ENCODE measurements at places on chromosomes 11 and 22.
A peak's percentile ranks its signal among the peaks of the same experiment; 100 is the strongest.

- DNase-seq: no peak
Measured at GRCh38 chr11:59574932-59575502, 40.6 kb downstream of the OSBP start.

GRCh38 chr11:42043312-42043711 lies 583.9 kb upstream of the LRRC4C start:
- DNase-seq: peak; percentile 14

- no peak for DNase-seq
Measured at GRCh38 chr11:20369826-20370225, 6.3 kb downstream of the HTATIP2 start.

DNA sequence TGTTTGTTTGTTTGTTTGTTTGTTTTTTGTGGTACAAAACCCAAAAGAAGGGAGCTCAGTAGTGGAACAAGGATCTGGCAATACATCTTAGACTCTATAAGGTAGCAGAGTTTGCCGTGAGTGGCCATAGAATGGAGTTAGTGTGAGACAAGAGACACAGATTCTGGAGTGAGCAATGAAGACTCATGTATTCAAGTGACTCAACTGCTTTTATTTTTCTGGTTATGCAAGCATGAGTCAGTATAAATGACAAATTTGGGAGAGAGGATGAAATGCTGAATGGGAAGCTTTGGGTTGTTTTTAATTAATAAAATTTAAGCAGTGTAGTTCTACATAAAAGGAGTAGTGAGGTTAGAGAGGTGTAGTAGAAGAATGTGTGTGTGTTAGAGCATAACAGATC lies 143.6 kb upstream of the ANO5 start:
- no peak for DNase-seq

DNA sequence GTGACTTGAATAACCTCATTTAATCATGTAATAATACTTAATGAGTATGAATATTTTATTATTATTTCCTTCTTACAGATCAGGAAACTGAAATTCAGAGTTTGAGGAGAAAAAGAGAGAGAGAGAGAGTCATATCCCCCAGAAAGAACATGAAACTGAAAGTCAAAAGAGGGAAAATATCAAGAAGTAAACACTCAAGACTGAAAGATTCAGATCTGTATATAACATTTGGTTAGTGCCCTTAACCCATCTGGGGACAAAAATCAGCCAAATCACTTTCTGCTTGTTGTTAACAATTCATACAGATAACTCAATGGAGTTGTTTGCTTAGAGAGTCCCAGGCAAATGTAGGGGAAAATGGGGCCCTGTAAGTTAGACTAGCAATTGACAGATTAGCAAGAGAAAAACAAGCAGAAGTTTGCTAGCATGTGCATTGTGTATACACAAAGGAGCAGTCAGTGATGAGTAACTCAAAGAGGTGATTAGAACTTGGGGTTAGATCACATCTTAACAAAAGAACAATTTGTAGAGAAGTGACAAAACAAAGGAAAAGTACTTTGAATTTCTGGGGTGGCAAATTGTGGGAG lies 25.9 kb upstream of the MMP13 start:
- no peak for DNase-seq

DNA sequence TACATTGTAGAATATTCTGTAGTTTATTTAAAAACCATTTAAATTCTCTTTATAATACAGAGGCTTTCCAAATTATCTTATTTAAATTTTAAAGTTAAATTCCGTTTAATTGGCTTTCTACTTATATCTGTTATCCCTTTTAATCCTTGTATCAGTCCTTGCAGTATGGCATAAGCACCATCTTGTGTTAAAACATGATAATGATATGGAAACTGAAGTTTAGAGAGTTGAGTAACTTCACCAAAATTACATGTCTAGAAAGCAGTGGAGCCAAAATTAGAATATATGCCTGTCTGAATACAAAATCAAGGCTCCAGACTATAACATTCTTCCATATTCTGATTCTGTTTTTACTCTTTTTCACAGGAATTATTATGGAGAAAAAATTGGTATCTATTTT lies 57.0 kb downstream of the ANO5 start:
- DNase-seq: no peak

DNA sequence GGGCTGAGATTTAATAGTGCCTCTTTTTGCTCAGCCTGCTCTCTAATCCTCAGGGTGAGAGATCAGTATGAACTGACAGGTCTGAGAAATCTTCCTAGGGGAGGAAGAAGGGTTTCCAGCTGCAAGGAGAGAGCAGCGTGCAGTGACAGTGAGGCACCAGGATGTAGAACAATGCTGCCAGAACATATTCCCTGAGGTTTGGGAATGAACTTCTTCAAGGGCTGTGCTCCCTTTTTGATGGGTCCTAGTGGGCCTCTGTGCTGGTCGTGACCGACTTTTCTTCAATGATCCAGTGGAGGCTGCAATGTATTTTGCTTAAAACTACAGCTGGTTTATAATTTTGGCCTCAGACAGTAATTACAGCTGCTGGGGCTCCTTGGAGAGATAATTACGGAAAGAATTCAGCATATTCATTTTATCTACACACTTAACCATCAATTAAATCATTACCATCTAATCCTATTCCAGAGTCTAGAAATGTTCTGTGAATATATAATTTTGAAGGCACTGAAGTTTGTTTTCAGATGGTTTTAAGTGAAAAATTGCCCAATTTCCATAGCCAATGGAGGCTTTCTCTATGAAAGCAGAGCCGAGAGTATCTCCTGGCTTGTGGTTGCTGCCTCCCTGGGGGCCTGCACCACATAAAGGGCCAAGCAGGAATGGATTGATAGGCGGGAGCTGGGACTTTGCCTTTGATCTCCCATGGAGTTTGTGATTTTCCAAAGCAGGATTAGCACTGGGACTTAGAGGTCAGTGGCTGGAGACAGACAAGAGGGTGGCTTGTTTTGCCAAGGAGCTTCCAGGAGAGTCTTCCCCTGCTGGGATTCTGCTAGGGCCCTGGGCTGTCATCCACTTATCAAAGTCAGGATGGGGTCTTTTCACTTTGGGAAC lies 41.0 kb upstream of the OLFML1 start:
- DNase-seq: no peak

- DNase-seq: no peak
Measured at GRCh38 chr11:131447277-131447815, 76.9 kb downstream of the NTM start.

- DNase-seq: no peak
Measured at GRCh38 chr11:86663761-86664160, 8.7 kb downstream of the ME3 start.

- no peak for DNase-seq
Measured at GRCh38 chr11:44573333-44573732, 7.9 kb downstream of the CD82 start.

- no peak for DNase-seq
Measured at GRCh38 chr11:123702139-123702538, 39.3 kb downstream of the ZNF202 start.

GRCh38 chr11:73229321-73229895 lies 11.3 kb downstream of the P2RY2 start:
- DNase-seq: no peak

GRCh38 chr11:94649964-94650623 lies 82.9 kb downstream of the PIWIL4 start:
- DNase-seq: no peak

- no peak for DNase-seq
Measured at GRCh38 chr11:73469401-73469800, 93.2 kb downstream of the RELT start.

DNA sequence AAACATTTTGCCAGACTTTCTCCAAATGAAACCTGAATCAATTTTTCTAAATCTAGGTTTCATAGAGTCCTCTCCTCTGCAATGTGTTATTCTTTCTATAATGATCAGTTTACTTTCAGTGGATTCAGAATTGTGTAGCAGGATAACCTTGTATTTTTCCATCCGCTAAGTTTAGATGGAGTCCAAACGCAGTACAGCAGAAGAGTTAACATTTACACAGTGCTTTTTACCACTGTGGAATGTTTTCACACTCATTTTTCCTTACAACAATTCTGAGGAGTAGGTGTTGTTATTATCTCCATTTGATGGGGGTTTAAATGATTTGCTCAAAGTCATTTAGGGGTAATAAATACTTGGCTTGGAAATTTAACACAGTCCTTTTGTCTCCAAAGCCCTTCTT lies 9.6 kb downstream of the RAG1 start:
- no peak for DNase-seq

GRCh38 chr22:25068707-25069106 lies 116.2 kb downstream of the KIAA1671 start:
- no peak for DNase-seq

- no peak for DNase-seq
Measured at GRCh38 chr11:17692931-17693330, 26.4 kb upstream of the MYOD1 start.

- DNase-seq: peak; percentile 63
Measured at GRCh38 chr11:76291576-76292526, 85.5 kb upstream of the WNT11 start.

DNA sequence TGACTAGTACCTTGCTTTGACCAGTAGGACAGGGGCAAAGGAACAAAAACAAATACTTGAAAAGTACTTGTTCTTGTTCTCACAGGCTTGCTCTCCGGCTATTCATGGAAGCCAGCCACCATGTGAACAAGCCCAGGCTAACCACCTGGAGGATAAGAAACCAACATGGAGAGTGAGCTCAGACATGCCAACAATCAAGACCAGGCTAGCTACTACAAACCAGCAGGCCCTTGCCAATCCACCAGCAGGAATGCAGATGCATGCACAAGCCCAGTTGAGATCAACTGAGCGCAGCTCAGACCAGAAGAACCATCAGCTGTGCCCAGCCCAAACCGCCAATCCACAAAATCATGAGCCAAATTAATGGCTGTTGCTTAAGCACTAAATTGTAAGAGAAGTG lies 180.1 kb upstream of the ISX start:
- DNase-seq: no peak

GRCh38 chr22:37526376-37526775 lies 7.2 kb upstream of the CARD10 start:
- no peak for DNase-seq

DNA sequence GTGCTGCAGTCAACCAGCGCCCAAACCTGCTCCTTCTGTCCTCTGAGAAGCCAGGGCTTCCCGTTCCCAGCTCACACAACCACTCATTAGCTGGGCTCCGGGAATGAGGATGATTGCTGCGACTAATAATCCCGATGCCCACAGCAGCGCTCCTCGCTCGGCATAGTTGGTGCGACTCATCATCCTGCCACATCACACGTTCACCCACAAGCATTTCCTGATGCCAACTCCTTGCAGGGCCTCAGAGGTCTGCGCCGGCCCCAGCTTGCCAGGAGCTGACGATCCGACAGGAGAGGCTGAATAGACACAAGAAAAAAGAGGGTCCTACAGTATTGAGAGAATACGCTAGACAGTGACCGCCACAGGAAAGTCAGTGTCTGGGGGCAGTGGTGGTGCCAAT lies 10.6 kb upstream of the CSNK1E start:
- DNase-seq: peak; percentile 63

GRCh38 chr11:108559904-108560303 lies 33.7 kb downstream of the EXPH5 start:
- DNase-seq: no peak

- DNase-seq: peak; percentile 86
Measured at GRCh38 chr11:6419009-6419631, at the start of gene APBB1. Gene APBB1, minus strand, starts transcription at chr11:6419094. Its CDS starts 7,747 bp downstream, at chr11:6411347.

- no peak for DNase-seq
Measured at GRCh38 chr11:19053909-19054308, 6.6 kb downstream of the MRGPRX2 start.

- DNase-seq: no peak
Measured at GRCh38 chr11:66850588-66851238, 6.2 kb upstream of the LRFN4 start.

GRCh38 chr11:66466225-66467033 lies at the start of gene PELI3:
Gene PELI3, plus strand, starts transcription at chr11:66466905. Its CDS starts 1,224 bp downstream, at chr11:66468129.
- DNase-seq: peak; percentile 96

DNA sequence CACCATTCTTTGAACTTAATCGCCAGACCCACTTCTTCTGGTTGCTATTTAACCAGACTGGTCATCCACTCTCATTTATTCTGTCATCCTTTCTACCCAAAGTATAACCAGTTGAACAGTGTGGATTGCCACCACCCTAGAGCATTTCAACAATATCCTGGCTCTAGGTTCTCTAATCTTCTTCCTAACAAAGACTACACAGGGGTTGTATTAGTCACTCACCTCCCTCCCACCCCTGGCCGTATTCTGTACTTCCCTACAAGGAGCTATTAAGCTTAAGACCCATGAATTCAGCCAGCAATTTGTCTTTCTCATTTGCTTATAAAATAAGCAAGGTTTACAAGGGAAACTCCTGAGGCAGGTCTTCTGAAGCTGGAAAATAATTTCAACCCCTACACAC lies 46.9 kb upstream of the CEP126 start:
- no peak for DNase-seq

GRCh38 chr11:126824035-126824607 lies 176.4 kb downstream of the KIRREL3 start:
- DNase-seq: no peak

GRCh38 chr11:59403546-59403945 lies 22.7 kb downstream of the OR5A2 start:
- no peak for DNase-seq

GRCh38 chr22:18095101-18095805 lies 15.4 kb upstream of the TUBA8 start:
- DNase-seq: no peak

DNA sequence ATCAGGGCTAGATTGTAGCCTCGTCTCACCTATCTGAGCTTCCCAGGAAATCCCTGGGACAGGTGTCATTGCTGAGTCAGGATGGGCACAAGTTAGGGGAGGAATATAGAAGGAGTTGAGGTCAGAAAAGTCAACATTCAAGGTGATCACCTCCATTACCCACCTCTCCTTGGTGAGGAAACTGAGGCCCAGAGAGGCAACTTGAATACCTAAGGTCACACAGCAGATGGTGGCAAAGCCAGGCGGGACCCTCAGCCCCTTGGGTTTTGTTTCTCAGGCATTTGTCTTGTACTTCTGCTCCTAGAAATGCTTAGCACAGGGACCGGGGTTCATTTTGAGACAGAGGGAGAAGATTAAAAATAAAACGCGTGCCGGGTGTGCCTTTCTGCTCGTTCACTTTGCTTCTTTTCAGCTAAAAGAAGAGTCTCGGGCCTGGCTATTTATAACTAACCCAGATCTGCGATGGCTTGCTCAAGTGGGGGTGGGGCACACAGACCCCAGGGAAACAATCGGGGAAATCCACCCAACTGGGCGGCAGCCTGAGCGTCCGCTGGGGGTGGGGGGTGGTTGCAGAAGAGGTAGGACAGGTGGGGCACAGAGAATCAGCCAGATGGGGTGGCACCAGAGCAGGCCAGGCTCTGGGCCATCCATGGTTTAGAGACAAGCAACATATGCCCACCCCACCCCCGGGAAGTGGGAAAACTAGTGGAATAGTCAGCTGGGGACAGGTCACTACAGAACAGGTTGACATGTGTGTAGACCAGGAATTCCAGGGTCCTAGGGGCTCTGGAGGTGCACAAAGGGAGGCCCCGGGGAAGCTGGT lies 3.9 kb upstream of the GNAZ start:
- DNase-seq: no peak
